Activated CD4-positive, alpha-beta T cell treated with anti-CD3 and anti-CD28 coated beads, Interleukin-2, amount 50 U/mL, for 4 hours (primary cell): ENCODE measurements at places on chromosomes 3 and 15.

DNA sequence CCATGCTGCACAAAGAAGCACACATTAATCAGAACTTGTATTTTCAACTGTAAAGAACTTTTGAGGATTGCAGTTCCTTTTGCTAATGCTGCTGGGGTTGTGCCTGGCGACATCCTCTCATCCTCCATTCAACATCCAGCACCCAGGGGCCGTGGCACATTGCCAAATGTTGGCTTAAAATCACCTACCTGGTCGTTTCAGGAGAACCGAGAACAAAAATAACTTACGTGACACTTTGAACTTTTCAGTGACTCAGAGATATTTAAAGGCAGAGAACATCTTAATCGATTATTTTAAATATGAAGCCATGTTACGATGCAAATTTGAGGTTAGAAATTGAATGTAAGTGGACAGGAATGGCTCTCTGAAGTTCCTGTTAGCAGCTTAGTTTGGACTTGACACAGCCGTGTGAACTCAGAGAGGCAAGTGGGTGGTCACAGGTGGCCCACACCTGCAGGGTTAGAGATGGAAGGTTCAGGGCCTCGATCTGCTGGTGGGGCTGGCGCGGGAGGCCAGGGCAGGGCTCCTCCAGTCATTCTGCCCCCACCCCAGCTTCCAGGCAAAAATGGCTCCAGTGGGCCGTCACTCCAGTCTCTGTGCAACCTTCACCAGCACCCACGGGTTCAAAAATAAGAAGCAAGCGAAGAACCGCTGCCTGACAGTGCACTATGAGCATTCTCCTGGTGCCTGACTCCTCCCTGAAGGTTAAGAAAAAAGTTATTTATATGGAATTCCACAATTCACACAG is 12.2 kb downstream of the LRRK1 start:
- DNase-seq: no peak

- DNase-seq: peak; percentile 70
Measured at GRCh38 chr15:52780172-52780980, 9.8 kb downstream of the ONECUT1 start.

DNA sequence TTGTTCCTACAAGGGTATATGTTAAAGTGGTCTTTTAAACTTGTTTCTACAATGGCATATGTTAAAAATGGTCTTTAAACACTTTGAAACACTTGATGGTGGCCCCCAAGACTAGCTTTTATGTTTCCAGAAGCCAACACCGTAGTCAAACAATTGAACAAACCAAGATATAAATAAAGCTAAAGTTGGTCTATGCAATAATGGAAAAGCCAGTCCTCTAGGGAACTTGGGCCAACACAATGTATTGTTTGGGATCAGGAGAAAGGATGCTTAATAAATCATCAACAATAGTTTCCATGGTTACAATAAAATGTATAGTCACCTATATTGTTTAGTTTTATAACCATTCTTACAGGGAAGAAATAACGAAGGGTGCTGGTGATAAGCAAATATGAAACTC is 137.2 kb downstream of the RORA start:
- no peak for DNase-seq

GRCh38 chr15:41892621-41893421 is 1.0 kb downstream of the SPTBN5 start:
- DNase-seq: no peak

GRCh38 chr3:22862111-22862510 is 341.0 kb upstream of the UBE2E2 start:
- no peak for DNase-seq

DNA sequence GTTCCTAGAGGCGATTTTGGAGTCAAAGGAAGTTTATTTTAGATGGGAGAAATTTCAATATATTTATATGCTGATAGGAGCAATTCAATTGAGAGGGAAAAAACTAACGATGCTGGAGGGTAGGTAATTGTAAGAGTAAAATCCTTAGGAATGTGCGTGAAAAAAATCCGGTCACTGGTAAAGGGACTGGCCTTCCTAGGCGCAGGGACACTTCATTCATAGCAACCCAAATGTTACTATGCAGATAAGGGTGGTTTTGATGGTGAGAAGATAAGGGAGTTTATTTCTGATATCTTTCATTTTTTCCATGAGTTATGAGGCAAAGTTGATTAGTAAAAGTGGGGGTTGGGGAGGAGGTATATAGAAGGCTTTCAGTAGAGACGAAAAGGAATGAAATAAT is 1.1 kb upstream of the PIAS1 start:
- DNase-seq: no peak

GRCh38 chr3:188875413-188875812 is 296.4 kb upstream of the TPRG1 start:
- no peak for DNase-seq

DNA sequence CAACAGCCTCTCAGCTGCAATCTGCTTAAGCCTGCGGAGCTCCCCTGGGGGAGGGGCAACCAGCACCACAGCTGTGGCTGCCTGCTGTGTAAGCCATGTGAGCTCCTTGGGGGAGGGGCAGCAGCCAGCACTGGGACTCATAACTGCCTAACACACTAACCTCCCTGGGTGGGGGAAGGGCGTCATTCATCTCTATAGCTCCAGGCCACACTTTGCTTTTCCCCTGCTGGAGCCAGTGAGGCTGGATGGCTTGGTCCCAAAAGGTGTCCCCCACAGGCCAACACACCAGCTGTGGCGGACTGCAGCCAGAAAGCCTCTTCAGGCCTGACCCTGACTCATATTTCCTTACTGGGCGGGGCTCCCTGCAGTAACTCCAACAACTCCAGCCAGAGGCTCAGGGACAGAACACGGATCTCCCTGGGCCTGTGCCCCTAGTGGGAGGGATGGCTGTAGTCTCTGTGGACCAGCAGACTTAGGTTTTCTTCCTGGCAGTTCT is 129.8 kb downstream of the PPM1L start:
- DNase-seq: no peak

DNA sequence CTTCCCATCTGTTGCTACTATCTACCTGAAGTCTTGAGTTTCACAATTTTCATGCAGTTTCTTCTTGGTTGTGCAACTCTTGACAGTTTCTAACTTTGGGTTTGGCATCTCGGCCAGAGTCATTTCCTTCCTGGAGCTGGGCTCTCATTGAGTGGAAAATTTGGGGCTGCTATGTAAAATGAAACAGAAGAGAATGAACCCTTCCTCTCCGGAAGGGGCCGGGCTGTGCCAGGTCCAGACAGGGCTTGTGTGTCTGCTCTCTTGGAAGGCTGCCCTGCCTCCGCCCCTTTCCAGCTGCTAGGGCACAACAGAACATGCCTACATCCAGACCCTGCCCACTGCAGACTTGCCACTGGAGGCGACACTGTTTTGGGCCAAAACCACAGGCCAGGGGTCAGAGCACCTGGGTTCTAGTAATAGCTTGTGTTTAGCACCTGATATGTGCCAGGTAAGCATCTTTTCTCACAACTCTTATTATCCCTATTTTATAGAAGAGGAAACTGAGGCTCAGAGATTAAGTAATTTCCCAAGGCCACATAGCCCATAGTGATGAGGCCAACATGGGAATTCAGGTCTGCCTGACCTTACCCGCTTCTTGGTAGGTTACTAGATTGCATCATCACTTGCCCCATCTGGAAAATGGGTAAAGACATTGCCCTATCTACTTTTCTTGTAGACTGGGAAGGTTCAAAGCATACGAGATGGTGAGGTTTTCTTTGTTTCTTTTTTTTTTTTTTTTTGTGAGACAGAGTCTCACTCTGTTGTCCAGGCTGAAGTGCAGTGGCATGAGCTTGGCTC is 25.0 kb downstream of the IRAK2 start:
- DNase-seq: no peak

GRCh38 chr15:37788767-37789396 is 145.6 kb upstream of the TMCO5A start:
- DNase-seq: no peak

DNA sequence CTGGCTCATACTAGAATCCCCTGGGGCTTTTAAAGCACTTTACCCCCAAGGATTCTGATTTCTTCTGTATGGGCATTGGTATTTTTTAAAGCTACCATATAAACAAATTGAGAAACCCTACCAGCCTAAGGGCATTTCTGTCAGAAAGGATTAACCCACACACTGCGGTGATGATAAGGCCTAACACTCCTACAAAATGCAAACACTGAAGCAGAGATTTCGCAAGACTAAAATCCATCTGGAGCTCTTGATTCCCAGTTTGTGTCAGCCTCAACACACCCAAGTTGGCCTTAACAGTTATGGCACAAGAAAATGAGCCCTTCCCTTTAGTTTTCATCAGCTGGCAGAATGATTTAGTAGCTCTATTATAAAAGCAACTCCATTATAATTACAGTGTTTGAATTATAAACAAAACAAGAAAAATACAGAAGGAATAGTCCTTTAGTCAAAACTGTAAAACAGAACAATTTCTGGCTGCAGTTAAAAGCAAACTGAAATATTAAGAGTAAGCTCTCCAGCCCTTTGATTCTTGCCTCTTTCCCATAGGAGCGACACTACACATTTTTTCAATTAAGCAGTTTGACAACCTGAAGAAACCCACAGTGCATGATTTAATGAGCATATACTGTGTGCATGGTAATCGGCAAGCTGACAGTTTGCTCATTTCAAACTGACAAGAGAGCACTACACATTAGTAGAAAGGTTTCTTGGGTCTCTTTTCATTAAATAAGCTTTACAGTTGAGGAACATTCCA is 441.2 kb downstream of the FHIT start:
- DNase-seq: no peak

GRCh38 chr3:36911990-36912804 is 32.7 kb downstream of the TRANK1 start:
- DNase-seq: no peak

GRCh38 chr3:163481738-163482137 is 1596.6 kb downstream of the SI start:
- DNase-seq: no peak

DNA sequence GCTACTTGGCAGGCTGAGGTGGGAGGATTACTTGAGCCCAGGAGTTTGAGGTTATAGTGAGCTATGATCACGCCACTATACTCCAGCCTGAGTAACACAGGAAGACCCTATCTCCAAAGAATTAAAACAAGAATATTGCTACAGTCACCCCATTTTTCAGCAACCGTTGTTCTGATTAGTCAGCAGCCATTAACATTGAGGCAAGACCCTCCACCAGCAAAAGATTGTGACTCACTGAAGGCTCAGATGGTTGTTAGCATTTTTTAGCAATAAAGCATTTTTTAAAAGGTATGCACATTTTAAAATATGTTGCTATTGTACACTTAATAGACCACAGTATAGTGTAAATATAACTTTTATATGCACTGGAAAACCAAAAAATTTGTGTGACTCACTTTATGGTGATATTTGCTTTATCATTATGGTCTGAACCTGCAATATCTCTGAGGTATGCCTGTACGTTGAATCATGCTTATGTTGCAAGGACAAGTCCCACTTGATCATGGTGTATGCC is 492.6 kb downstream of the SQOR start:
- DNase-seq: no peak

GRCh38 chr15:60399931-60400330 is 2.1 kb upstream of the ANXA2 start:
- DNase-seq: no peak

DNA sequence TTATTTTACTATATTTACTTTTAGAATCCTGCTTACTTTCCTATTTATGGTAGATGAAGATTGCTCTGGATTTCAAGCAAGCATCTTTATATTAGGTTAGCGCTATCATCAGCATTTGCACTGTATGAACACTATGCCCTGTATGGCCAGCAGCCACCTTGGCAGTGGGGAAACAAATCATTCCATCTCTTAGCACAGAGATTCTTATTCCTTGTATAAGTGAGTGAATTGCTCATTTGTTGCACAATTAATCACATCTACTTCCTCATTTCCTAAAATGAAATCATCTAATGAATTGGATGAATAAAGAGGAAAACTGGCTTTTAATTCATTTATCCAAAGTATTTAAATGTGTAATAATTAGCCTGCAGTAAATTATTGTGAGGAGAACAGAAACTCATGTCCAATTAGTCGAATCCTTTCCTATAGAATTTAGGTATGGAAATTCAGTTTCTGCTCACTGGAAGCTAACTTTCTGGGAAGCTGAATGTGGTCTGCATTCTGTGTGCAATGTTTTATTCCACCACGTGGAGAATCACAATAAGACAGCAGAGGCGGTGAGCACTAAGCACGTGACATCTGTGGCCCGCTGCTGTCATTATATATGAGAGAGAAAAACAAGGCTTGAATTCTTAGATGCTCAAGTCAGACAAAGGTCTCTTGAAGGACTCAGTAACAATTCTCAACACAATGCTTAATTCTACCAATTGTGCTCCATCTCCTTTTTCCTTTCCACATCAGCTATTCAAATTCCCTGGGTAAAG is 93.4 kb downstream of the PEX5L start:
- DNase-seq: no peak

GRCh38 chr3:153373606-153374005 is 211.6 kb downstream of the RAP2B start:
- DNase-seq: no peak

DNA sequence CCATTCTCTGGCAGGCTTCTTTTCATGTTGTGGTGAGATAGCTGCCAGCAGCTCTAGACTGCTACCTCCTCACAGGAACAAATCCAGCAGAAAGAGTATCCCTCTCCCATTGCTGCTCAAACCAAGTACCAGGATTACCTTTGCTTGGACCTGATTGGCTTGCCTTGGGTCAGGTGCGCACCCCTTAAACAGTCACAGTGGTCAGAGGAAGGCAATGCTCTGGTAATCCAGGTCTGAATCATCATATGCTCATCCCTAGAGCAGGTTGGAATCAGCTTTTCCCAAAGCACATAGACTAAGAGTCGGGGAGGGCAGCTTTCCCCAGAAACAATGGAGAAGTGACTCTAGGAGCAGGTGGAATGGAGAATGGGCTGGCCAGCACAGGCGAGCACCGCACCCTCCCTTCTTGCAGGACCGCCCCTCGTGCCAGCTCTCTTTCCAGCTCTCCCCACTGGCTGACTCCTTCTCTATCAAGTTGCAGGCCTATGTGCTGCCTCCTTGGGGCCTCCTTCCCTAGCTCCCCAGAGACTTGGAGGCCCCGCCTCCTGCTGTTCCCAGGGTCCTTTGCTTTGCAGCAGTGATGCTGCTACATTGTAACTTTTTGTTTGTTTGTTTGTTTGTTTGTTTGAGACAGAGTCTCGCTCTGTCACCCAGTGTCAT is 29.9 kb upstream of the ADPGK start:
- DNase-seq: no peak

DNA sequence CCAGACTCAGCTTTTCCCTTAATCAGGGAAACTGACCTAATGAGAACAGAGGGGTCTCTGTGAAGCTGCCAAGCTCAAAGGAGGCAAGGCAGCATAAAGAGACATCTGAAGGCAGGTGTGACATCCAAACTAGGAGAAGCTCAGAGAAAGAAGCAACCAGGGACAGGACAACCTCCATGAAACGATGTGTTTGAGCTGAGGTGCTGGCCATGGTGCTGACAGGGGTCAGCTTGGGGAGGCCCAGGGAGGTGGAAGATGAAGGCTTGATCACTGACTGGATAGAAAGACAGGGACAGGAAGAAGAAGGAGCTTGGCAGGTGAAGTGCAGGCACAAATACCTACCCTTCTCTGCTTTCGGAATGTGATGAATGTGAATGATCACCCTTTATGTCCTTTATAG is 179.5 kb upstream of the NSMCE3 start:
- DNase-seq: no peak
